ENCODE measurements at places on chromosomes 11 and 22.
A peak's percentile ranks its signal among the peaks of the same experiment; 100 is the strongest.

- DNase-seq = no peak
Observed at GRCh38 chr11:45141171-45141570, 5.3 kb upstream of the PRDM11 start.

DNA sequence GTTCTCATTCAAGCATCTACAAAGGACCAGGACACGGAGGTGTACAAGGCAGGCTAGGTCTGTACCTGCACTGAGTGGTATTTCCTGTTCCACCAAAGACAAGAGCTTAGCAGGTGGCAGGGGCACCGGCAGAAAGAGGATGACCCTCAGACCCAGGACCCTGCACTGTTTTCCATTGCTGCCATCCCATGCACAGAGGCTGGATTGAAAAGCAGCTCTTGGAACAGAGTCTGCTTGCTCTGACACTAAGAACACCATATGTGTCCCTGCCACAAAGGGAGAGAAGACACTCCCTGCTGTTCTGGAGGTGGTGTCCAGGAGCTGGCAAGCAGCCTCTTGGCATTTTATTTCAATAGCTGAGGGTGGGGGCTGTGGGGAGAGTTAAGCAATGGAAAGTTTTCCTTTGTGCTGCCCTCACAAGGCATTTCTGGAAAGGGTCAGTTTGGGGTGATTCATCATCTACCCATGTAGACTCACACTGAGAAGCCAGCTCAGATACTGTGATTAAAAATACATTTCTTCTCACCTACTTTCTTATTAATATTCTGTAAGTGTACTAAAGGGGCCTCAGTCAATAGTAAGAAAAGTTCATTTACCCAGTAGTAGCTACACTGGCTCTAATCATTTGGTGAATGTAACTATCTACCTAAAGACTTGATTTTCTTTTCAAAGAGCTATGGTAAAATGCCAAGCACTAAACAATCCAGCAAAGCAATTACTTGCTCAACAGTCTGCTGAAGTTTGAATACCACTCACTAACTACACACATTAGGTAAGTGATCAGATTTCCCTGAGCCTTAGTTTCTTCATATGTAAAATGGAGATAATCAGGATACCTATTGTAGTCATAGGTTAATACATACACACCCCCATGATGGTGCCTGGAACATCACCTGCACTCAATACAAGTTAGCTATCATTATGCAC is 55.2 kb downstream of the SLC1A2 start:
- DNase-seq = no peak

GRCh38 chr11:121681550-121682268 is 228.9 kb upstream of the SORL1-AS1 start:
- no peak for DNase-seq

DNA sequence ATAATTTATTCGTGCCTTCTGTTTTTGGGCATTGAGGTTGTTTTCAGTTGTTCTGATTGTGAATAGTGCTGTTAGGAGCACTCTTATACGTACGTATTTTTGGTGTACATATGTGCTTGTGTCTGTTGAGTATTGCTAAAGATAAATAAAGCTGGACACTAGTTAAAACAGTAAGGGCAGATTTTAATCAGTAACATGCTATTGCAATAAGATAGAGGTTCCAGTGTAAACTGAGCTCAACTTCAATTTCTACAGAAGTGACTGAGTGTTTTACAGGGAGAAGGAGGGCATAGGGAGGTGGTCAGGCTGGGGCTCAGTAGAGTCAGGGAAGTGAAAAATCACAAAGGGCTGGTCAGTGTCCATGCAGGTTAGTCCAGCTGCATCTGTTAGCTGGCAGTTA is 76.0 kb upstream of the PARVA start:
- DNase-seq = no peak

DNA sequence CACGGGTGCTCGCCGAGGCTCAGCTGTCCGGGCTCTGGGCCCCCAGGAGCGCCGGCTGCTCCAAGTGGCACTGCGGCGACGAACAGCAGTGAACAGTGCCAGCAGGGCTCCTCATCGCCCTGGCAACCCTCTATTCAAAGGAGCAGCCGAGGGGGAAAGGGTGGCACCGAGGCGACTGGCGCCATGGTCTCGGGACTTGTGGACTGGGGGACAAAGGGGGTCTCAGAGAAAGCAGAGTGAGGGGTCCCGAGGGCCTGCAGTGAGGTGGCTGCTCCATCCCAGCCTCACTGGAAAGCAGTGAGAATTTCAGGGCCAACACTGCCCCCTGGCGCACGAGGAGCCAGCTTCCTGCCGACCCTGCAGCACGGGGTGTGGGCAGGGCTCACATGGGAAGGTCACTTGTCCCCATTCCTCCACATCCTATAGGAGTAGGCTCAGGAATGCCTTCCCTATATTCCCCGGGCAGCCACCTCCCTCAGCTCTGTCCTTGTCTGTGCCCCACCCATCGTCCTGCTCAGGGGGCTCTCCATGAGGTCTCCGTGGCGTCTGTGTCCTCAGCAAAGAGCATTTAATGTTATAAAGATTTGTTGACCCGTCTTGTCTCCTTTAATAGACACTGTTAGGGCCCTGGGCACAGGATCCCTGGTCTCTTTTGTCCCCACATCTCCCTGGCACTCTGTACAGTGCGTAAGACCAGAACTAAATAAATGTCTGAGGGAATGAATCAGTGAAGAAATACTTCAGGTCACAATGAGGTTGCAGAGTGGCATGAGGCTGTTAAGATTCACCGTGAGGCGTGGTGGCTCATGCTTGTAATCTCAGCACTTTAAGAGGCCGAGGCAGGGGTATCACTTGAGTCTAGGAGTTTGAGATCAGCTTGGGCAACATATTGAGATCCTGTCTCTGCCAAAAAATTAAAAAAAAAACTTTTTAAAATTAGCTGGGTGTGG is 26.4 kb downstream of the LRFN4 start:
- DNase-seq = peak; percentile 33

DNA sequence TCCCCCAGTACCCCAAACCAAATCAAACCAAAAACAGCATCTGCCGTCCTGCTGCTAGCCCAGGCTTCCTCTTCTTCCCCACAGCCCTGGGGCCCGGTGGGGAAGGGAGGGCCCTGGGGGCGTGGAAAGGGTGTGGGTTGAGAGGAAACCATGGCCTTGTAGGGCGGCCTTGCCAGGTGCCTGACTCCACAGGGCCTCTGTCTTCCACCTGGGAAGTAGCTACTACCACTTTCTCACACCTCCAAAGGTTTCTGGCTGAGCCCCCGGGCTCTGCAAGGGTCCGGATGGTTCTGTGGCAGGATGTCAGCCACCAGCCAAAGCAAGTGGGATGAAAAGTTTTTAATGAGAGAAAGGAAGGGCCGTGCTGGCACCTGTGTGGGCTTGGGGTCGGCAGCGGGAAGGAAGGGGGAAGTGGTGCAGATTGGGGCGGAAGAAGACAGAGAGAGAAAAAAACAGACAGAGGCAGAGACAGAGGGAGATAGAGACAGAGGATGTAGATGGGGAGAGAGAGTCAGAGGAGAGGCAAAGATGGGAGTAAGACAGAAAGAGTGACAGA is 10.5 kb downstream of the TPST2 start:
- DNase-seq = peak; percentile 67

Data from CD8-positive, alpha-beta memory T cell (primary cell).